Cortex of kidney (tissue), 1 donor: ENCODE measurements at places on chromosomes 2 and 18.

GRCh38 chr18:8661754-8662559, 43.4 kb upstream of the MTCL1 start:
- no peak for DNase-seq

DNA sequence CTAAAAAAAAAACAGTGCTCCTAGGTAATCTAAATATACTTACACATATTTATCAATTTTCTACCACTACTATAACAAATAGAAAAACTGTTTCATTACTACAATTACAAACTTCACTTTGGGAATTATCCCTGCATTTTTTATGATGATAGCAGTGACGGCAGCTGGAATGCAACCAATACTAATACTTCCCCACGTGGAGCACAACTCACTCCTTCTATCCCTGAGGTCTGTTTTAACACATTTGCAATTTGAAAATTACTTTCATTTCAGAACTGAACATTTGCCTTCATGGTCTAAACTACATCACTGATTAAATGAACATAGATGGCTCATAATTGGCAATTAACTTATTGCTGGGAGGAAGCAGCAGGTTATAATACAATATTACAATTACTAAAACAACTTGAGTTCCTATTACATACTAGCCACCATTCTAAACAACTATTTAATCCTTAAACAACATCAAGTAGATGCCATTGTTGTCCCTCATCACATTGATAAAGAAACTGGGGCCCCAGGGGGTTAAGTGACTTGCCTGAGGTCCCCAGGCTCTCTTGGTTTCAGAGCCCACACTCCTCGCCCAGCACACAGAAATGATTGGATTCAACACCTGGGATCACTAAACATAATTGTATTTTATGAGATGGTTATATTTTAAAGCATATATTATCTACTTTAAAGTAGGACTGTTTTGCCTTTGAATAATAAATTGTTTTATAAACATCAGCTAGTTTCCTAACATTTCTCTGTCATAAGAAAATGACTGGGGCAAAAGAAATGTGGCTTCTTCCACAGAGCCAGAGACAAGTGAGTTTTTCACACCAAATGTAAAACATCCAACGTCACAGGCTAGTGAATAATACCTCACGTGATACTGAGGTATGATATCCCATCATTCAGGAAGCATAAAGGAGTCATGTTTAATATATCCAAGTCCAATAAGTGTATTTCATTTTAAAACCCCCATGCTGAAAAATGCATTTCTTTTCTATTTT, 6.2 kb downstream of the COLEC12 start:
- no peak for DNase-seq

DNA sequence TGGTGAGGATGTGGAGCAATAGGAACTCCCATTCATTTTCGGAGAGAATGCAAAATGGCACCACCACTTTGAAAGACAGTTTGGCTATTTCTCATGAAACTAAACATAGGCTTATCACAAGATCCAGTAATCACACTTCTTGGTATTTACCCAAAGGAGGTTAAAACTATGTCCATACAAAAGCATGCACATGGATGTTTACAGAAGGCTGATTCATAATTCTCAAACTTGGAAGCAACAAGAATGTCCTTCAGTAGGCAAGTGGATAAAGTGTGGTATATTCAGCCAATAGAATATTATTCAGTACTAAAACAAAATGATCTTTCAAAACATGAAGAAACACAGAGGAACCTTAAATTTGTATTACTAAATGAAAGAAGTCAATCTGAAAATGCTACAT, 440.6 kb downstream of the FBXO15 start:
- no peak for DNase-seq

DNA sequence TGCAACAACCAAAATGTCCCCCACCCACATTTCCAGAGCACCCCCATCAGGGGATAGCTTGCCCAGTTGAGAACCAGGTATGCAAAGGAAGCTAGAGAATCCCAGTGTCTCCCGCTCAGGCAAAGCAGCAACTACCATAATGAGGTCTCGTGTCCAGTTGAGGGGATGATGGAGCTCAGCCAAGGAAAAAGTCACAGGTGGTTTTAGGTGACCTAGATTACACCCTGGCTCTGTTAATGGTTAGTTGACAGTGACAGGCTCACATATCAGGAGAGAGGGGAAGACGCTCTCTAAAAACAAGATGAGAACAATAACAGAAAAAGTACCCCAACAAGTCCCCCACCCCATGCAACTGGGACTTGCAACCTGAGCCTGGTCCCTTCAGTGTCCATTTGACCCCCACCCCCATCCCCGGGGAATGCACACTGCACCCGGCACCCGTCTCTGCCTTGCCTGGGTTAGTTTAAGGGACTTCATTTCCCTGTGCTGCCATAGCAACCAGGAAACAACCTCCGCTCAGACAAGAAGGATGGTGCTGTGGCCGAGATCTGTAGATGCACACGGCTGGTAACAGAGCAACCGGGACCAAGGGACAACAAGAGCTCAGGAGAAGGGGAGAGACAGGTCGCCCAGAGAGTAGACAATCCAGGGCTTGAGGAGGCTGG, at the start of gene KIAA2012:
KIAA2012 (plus strand) TSS at position 519 of the 665 bp plus-strand sequence. CDS start 373 bp downstream, outside the sequence.
- no peak for DNase-seq

GRCh38 chr18:2572171-2572569, 813 bp downstream of the NDC80 start:
- no peak for DNase-seq

GRCh38 chr18:55407774-55408535, 180.0 kb downstream of the TCF4 start:
- no peak for DNase-seq

DNA sequence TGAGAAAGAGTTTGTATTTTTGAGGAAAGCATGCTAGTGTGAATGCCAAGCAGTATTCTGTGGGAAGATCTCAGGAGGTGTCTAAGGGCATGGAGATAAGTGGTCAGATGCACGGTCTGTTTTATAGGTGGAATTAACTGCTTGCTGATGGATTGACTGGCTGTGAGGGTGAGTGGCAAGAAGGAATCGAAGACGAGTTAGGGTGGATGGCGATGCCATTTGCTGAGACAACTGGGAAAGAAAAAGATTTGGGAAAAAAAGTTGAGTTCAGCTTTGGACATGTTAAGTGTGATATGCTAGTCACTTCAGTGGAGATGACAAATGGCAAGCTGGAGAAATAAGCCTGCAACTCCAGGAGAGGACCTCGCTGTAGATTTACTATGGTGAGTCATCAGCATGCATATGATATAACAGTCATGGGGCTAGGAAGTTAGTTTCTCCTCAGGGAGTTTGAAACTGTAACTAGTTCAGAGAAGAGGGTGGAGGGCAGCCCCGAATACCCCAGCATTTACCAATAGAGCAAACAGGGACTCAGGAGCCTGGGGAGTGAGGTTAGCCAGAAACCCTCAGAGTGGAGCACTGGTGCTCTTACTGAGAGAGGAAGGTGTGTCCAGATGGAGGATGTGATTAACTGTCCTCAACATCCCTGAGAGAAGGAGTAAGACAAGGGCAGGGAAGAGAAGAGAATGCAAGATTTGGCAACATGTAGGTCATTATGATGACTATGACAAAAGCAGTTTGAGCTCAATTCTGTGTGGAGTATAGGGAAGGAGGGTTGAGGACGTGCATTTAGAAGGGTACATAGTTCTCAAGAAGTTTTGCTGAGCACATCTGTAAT, 2.0 kb upstream of the HK2 start:
- DNase-seq = no peak

DNA sequence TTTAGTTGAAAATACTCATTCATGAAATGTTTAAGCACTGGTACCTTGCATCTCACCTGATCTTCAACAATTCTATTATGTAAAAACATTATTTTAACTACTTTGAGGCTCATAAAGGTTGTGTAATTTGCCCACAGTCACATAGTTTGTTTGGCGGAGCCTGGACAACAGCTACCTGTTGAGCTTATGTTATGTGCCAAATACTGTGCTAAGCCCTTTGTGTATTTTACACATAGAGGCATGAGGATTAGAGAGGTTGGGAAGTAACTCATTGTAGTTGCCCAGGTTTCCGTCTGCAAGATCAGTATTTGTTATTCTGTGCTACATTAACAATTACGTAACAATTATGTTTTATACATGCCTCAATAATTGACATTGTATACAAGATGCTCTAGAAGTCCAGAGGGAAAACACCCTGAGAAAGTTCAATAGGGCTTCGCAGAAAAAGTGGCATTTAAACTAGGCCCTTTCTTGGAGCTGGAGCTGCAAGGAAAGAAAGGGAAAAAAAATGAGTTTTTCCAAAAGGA, 80.4 kb downstream of the BOLA3 start:
- DNase-seq = no peak
